Endothelial cell of umbilical vein (primary cell): ENCODE measurements at places on chromosomes 3 and 15.

- no peak for DNase-seq
Measured at GRCh38 chr15:64521726-64522164, 61.4 kb downstream of the ZNF609 start.

GRCh38 chr15:41424809-41425208 lies 7.9 kb downstream of the RTF1 start:
- no peak for DNase-seq

DNA sequence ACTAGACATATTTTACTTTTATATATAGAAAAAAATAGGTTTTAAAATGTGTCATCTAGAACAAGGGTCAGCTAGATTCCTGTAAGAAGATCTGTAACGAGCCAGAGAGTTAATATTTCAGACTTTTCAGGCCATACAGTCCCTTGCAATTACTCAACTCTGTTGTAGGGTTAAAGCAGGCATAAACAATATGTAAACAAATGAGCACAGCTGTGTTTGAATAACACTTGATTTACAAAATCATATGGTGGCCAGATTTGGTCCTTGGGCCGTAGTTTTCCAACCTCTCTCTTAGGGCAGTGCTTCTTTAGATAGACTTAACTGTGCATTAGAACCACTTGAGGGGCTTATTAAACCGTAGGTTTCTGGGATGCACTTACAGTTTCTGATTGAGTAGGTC lies 19.6 kb downstream of the LRRC57 start:
- DNase-seq: no peak

GRCh38 chr3:118809696-118810498 lies 224.7 kb downstream of the IGSF11 start:
- no peak for DNase-seq

- no peak for DNase-seq
Measured at GRCh38 chr3:63048367-63049326, 173.4 kb upstream of the CADPS start.

GRCh38 chr3:1962396-1963088 lies 136.1 kb upstream of the CNTN4 start:
- no peak for DNase-seq

- no peak for DNase-seq
Measured at GRCh38 chr15:84822653-84823281, 5.6 kb downstream of the ALPK3 start.

DNA sequence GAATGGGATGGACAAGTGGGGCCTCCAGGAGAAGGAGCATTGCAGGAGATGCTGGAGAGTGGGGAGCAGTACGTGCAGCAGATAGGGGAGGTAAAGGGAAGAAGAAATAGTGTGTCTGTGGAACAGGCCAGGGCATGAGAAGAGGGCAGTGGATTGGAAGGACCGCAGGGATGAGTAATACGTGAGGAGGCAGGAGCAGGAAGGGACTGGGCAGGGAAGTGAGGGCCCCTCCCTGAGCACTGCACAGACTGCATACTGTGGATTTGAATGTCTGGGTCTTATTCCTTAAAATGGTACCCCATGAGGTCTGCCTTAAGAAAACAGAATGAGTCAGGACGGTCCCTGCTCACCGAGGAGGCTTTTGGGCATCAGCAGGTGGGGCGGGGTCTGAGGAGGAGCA lies 210.0 kb upstream of the NDN start:
- no peak for DNase-seq

- no peak for DNase-seq
Measured at GRCh38 chr15:52804526-52805081, 14.5 kb upstream of the ONECUT1 start.

DNA sequence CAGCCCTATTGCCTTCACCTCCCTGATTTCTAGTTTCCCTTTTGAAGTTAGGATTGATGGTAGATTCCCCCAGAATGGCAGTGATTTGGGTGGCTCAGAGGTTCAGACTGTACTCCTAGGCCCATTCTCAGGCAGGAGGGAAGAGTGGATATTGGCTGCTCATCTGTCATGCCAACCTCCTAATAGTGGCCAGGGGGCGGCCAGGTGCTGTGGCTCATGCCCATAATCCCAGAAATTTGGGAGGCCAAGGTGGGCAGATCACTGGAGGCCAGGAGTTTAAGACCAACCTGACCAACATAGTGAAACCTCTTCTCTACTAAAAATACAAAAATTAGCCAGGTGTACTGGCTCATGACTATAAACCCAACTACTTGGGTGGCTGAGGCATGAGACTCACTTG lies 11.3 kb downstream of the RRP9 start:
- no peak for DNase-seq

- DNase-seq: no peak
Measured at GRCh38 chr3:12375572-12375971, 86.7 kb downstream of the PPARG start.

DNA sequence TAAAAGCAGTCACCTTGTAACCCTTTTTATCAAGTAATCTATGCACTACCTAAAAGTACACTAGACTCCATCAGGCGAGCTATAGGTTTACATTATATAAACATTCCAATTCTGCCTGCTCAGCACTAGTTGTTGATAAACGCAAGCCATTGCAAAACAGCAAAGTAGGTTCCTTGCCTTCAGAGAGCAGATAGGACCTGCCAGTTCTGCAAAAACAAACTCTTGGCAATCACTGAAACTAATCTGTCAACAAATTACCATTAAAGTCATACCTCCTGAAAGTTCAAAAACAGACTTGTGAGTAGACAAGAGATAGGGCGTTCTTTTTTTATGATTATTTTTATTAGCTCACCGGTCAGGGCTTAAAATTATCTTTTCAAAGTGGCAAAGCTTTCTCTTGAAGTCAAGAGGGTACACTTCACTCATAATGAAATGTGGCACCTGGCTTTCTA lies 392.5 kb downstream of the FOXP1 start:
- no peak for DNase-seq

GRCh38 chr3:149085828-149086231 lies 503 bp downstream of the HLTF start:
- peak; percentile 74 for DNase-seq

- no peak for DNase-seq
Measured at GRCh38 chr3:105826778-105827634, 41.8 kb downstream of the CBLB start.
